ENCODE measurements at places on chromosomes 6 and 20. TPM values are rescaled to one million over a fixed set of nuclear protein-coding genes. Genes with fewer than 3 reads are reported as not detected.

- no peak for DNase-seq
These were observed 44.8 kb upstream of the CTNNBL1 start for GRCh38 chr20:37649017-37649416.

DNA sequence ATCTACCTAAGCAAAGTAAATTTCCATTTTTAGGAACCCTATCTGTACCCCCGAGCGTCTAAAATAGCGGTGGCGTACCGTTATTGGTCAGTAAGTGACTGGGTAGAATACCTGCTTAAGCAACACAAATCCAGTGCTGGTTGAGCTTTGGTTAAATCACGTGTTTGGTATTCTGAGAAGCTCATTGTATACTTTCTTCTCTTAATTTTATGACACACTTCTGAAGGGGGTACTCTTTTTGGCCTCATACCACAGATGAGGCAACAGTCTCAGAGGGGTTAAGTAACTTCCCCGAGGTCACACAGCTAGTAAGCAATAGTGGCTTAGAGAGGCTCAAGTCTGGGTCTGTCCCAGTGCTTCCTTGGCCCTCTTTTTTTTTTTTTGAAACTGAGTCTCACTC is 151.2 kb downstream of the TFAP2C start:
- DNase-seq, result no peak

CLDN20 gene
- not detected for total RNA-seq

DNA sequence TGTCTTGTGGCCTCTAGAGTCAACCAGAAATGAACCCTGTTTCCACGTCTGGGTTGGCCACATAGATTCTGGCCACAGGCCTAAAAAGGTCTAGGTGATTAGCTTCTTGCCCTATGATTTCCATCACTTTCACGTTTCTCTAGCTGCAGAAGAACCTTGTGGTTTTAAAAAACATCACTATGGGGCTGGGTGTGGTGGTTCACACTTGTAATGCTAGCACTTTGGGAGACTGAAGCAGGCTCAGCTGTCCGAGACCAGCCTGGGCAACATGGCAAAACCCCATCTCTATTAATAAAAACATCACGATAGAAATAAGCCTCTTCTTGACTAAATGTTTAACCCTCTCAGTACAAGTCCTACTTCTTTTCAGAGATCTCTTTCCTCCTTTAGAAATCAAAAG is 27.6 kb downstream of the POLR1C start:
- no peak for DNase-seq

PNLDC1 gene
- total RNA-seq, result not detected

ARMH2 gene
- 1.8 TPM for total RNA-seq

GRCh38 chr20:24472426-24472825 is 3.0 kb downstream of the SYNDIG1 start:
- no peak for DNase-seq

RFX6 gene
- not detected for total RNA-seq

GRCh38 chr6:144749263-144749662 is 464.1 kb downstream of the UTRN start:
- DNase-seq, result no peak

PPP1R16B gene
- 84.1 TPM for total RNA-seq

DNA sequence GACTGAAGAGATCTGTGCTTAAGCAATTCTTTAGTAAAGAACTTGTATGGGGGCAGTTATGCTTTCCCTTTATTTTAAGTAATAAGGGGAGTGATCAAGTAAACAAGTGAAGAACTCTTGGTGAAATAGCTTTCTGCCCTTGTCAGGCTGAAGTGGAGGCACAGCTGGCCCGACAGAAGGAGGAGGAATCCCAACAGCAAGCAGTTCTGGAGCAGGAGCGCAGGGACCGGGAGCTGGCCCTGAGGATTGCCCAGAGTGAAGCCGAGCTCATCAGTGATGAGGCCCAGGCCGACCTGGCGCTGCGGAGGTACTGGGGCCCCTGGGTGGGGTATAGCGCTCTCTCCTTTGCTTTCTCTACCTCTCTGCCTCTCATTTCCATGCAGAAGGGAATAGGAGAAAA is 143.3 kb downstream of the MYO6 start:
- DNase-seq, result no peak

MED20 gene
- total RNA-seq, result 4.3 TPM

GRCh38 chr6:53032849-53033248 is 32.4 kb upstream of the FBXO9 start:
- DNase-seq, result no peak

TCF15 gene
- total RNA-seq, result not detected

HDDC2 gene
- total RNA-seq, result 28.9 TPM

- DNase-seq, result no peak
These were observed 14.7 kb upstream of the KCNG1 start for GRCh38 chr20:51037532-51038115.

GRCh38 chr6:53916804-53917463 is 122.1 kb downstream of the LRRC1 start:
- no peak for DNase-seq

DNA sequence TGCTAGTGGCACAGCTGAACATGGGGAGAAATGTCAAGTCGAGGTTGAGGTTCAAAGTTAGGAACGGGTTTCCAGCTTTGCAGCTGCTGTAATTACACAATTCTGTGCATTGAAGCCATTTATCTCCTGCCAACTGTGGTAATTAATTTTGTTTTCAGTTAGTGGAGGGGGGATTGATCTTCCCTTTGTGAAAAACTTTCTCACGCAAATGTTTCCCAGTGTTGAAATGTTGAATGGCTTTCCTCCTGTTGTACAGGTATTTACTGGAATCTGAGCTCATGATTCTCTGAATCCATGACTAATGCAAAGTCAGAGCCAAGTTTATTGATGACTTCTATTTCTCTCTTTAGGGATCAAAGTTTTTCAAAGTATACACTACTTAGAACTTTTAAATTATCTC is 198.4 kb upstream of the SLC35B3 start:
- no peak for DNase-seq

BTN1A1 gene
- total RNA-seq, result not detected

HLA-F gene
- total RNA-seq, result 1,143 TPM

DNA sequence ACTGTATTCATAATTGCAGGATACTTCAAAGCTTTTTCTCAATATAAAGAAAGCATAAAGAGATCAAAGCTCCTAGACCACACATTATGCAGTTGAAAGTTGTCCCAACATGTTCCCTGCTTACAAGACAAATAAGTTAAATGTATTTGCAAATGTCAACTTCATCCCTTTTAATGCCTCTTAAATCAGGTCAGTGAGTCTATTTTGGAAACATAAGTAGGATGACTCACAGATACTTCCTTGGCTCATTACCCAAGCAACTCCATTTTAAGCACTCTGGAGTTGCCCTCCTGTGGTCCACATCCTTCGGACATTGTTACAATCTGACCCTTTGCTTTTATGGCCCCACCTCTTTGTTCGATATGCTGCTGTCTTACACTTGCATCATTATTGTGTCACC is 162.0 kb downstream of the FAXC start:
- DNase-seq, result no peak

WFDC5 gene
- not detected for total RNA-seq

DNA sequence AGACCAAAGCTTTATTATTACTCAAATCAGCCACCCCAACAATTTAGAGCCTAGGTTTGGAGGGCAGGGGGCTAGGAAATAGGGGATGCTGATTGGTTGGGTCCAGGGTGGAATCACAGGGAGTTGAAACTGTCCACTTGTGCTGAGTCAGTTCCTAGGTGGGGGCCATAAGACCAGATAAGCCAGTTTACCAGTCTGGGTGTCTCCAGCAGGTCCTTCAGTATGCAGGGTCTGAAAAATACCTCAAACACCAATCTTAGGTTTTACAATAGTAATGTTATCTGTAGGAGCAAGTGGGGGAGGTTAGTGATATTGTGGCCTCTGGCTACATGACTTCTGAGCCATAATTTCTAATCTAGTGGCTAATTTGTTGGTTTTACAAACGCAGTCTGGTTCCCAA is 63.2 kb downstream of the UBR2 start:
- no peak for DNase-seq

DNA sequence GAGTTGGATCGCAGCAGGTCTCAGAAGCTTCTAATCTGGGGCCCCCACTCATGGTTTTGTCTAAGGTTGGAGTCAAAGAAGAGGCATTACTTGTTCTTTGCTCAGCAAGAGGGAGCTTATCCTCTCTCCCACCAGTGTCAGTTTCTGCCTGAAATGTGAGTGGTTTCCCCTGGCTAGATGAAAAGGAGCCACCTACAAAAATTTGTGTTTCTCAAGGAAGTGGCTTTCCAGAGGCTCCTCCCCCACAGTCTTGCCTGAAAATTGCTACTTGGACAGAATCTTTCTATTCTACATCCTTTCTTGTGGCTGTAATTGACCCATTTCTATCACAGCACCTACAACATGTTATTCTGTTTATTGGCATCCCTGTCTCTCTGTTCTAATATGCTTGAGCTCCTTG is 37.9 kb downstream of the SCML4 start:
- peak; percentile 38 for DNase-seq

- DNase-seq, result no peak
These were observed 102.4 kb upstream of the SUPT3H start for GRCh38 chr6:45479834-45480751.

- DNase-seq, result no peak
These were observed 80.5 kb downstream of the SMLR1 start for GRCh38 chr6:130907687-130908086.

- no peak for DNase-seq
These were observed 107.7 kb downstream of the EYA4 start for GRCh38 chr6:133348846-133349245.

EGFL8 gene
- 9.9 TPM for total RNA-seq

GRCh38 chr6:3351105-3351676 is 92.4 kb downstream of the PSMG4 start:
- no peak for DNase-seq

GRCh38 chr6:48619771-48620170 is 508.8 kb upstream of the PTCHD4 start:
- no peak for DNase-seq

GRCh38 chr20:1983301-1983700 is 10.6 kb downstream of the PDYN start:
- DNase-seq, result no peak
